Frontal cortex (tissue), 4 donors: ENCODE measurements at places on chromosomes 1 and 21. TPM values are rescaled to one million over a fixed set of nuclear protein-coding genes. Genes with fewer than 3 reads are reported as not detected.
A peak's percentile ranks its signal among the peaks of the same experiment; 100 is the strongest.

DNA sequence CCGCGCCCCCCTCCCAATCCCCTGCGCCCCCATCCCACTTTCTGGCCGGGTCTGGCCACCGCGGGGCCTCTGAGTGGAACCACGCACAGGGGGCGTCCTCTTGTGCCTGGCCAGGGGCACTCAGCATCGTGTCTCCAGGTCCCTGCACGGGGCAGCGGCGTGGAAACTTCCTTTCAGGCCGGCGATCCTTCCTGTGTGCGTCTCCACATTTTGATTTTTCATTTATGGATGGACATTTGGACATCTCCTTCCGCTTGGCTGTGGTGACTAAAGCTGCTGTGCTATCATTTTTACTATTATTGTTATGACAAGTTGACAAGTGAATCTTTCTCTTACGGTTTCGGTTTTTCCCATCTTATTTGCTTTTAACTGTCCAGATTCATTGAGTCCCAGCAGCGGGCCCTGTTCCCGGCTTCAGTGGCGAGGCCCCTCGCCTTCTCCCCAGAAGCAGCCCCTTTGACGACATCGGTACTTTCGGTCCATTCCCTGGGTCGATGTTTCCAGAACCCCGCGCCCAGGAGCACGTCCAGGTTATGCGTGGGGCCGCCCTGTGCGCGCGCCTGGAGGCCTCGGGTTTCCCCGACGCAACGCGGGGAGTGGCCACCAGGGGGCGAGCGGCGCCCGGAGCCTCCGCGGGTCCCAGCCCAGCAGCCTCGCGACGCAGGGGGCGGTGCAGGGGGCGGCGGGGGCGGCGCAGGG, 12.4 kb upstream of the SLC19A1 start:
- peak; percentile 89 for DNase-seq

DNA sequence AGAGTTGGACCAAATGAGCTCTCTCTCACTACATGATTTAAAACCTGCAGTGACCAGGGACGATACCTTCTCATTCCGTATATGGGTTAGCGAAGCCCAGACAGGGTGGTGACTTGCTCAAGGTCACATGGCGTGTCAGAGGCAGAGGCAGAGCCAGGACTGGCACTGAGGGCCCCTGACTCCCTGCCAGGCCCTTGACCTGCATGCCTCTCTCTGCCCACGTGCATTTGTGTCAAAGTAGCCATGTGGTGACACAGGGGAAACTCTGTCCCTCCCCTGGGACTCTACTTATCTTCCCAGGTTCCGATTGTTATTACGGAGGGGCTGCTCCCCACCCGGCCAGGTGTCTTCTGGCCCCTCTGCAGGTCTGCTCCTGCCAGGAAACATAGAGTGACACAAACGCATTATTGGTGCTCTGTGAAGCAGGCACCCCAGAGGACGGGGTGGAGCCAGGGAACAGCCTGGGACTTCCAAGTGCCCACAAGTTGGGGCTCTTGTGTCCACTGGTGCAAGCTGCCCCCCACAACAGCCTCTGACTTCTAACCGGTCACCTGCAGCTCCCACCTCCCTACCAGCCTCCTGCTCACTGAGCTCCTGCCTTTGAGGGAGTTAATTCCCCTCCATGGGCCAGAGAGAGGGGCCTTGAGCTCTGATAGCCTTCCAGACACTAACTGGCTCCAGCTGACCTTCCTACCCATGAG, 7.3 kb upstream of the TINAGL1 start:
- no peak for DNase-seq

- no peak for DNase-seq
Measured at GRCh38 chr1:203492082-203492747, 1.7 kb upstream of the OPTC start.

GRCh38 chr21:17506951-17507350, 5.9 kb upstream of the CXADR start:
- DNase-seq, result no peak

GRCh38 chr1:233109096-233109495, 158.7 kb downstream of the NTPCR start:
- no peak for DNase-seq

- DNase-seq, result no peak
Measured at GRCh38 chr1:207342332-207342731, 20.9 kb downstream of the CD55 start.

DNA sequence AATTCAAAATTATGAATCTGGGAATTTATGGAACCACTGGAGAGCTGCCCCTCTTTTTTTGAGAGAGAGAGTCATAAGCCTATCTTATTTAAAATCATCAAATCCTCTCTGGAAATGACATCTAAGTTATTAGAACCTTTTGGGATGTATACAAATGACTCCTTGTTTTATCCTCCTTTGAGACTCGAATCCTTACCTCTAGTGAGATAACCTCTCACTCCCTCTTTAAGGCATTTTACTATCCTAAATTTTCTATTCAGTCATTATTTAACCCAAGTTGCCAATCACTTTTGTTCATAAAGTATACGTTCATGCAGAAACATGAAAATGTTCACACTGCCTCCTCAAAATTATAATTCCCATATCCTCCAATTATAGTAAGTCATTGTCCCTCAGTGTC, 313.6 kb upstream of the C1orf87 start:
- DNase-seq, result no peak

- no peak for DNase-seq
Measured at GRCh38 chr1:15543251-15543588, 16.6 kb downstream of the DNAJC16 start.

GRCh38 chr1:244080343-244080929, 29.4 kb downstream of the ZBTB18 start:
- no peak for DNase-seq

- no peak for DNase-seq
Measured at GRCh38 chr1:14639291-14640050, 41.0 kb downstream of the KAZN start.

- DNase-seq, result peak; percentile 19
Measured at GRCh38 chr1:184792450-184792969, 37.9 kb upstream of the EDEM3 start.

DNA sequence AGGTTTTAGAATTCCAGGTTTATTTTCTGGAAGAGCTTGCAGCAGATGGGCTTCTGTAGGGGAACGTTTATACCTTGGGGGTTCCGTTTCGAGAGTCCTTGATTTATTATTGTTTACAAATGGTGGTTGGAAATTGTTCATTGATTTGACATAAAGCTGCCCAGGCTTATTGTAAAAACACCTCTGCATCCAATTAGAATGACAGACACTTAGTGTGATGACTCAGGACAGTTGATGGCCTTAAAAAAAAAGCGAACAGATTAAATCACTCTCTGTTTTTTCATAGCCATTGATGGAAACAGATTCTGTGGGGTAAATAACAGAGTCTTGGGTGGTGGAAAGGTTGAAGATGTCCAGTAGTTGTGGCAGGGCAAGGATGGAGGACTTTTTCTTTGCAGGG, 35.4 kb downstream of the GALNT2 start:
- no peak for DNase-seq

DNA sequence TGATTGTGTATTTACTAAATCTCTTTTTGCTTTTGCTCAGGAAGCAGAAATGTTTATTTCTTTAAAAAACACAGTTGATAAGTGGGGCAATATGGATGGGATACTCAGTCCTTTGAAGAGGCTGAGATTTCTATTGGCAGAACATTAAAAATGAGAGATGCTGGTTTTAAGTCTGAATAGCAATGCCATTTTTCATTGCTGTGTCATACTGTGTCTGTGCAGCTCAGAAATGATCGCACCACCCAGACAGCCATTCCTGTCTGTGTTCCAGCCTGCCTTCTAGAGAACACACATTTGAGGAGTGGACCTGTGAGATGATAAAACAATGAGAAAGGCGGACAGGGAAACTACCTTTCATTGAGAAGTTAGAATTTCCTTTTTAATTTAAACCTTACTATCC, 231.2 kb upstream of the USP24 start:
- no peak for DNase-seq

DNA sequence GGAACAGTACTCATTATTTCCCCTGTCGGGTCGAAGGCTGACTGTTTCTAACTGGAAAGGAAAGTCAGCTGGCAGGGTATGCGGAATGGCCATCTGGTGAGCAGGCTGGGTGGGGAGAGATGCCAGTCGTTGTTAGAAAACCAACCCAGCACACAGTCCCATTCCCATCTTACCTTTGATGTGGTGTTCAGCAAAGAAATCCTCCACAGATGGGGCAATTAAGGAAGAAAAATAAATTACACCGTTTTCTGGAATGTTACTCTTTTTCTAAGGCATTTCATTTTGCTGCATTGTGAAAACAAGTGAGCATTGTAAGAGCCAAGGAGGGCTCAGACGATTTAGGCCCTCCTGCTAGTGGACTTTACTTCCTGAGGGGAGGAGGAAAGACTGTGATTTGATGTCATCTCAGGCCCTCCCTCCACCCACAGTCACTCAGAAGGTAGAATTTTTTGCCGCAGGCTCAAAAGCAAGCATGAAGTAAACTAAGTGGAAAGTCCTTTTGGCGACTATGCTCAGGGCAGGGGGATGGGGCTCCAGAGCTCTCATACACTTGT, at the start of gene SLC16A4:
SLC16A4 (minus strand) TSS at position 335 of the 554 bp plus-strand sequence. CDS start 1,703 bp downstream, outside the sequence.
- DNase-seq, result no peak

GRCh38 chr21:35196128-35196527, 147.0 kb upstream of the RUNX1 start:
- no peak for DNase-seq

GRCh38 chr1:202694314-202694713, 15.9 kb downstream of the SYT2 start:
- no peak for DNase-seq

DNA sequence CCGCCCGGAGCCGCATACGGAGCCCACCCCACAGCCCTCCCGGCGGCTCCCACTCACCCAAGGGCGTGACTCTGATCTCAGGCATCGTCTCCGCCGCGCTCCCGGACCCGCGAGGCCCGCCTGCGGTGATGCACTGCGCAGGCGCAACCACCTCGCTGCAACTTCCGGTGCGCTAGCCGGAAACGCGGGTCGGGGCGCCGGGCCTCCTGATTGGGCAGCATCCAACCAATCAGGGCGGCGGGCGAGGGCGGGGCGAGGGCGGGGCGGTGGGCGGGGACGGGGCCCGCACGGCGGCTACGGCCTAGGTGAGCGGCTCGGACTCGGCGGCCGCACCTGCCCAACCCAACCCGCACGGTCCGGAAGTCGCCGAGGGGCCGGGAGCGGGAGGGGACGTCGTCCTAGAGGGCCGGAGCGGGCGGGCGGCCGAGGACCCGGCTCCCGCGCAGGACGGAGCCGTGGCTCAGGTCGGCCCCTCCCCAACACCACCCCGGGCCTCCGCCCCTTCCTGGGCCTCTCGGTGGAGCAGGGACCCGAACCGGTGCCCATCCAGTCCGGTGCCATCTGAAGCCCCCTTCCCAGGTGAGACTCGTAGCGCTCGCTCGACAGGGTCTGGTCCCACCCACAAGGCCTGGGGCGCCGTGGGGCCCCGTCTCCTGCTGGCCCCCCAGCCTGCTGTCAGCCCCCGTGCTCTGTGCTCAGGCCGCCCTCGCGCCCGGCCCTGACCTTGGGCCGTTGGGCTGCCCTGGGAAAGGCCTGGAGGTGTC, at the start of the genes CPTP and INTS11:
CPTP (plus strand) TSS at position 279 of the 764 bp plus-strand sequence. CDS start 2,109 bp downstream, outside the sequence.
INTS11 (minus strand) TSS at position 137 of the 764 bp plus-strand sequence; CDS start at position 85, 52 bp downstream.
- peak; percentile 96 for DNase-seq

DNA sequence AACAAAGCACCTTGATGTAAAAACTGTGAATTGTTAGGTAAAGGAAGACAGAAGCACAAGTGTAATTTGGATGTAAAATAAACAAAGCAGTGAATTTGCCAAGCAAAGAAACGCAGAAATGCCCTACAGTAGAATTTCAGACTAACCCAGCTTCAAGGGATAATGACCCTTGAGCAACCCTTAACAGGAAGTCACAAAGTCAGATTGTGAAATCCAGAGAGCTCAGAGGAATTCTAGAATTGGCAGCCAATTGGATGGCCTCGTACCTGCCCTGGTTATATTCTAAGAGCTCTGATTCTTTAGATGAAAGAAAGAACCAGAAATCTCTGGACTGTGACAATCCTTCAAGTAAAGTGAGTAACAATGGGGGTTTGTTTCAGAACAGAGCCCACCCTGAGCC, 152.7 kb upstream of the CHRM3 start:
- no peak for DNase-seq

- no peak for DNase-seq
Measured at GRCh38 chr1:191049781-191050180, 572.1 kb upstream of the BRINP3 start.

DNA sequence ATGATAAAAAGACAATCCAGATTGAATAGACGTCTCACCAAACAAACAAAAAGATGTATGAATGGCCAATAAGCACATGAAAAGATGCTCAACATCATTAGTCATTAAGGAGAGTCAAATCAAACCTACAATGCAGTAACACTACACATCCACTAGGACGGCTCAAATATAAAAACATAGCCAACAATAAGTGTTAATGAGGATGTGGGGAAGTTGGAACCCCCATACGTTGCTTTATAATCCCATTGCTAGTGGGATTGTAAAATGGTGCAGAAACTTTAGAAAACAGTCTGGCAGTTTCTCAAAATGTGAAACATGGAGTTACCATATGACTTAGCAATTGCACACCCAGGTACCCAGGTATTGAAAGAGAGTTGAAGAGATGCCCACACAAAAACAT, 14.7 kb upstream of the IL24 start:
- no peak for DNase-seq

DNA sequence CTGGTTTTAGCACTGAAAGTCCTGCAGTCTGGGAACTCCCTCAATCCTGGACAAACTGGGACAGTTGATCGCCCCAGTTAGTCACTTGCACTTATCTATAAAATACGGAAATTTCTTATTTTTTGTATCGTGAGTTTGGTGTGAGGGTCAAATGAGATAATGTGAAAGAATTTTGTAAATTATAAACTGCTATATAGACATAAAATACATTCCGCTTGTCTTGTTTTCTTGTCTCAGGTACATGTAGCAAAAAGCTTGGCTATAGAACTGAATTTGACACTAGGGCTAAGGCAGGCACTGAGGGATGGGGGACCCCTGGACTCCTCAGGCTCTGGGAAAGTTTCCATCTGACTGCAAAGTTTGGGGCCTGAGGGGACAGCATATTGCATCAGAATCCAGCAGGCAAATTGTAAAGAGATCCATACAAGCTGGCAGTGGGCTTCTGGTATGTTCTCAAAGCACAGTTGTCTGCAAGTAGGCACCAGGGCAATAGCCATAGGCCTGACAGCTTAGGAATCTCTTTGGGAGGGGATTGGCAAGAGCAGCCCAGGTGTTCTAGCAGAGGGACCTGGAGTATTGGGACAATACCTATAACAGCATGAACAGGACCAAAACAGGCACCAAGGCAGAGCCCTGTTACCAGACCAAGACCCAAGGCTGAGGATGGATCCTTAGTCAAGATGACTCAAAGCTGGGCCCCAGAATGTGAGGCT, 44.3 kb downstream of the S1PR1 start:
- no peak for DNase-seq

GRCh38 chr1:206955476-206956451, 9.5 kb upstream of the PIGR start:
- no peak for DNase-seq

- DNase-seq, result no peak
Measured at GRCh38 chr1:203103829-203104495, 18.1 kb upstream of the MYOG start.

TRIM17 gene
- 1.6 TPM for total RNA-seq

PIGC gene
- 28.1 TPM for total RNA-seq

SIM2 gene
- not detected for total RNA-seq

TBX15 gene
- 0.82 TPM for total RNA-seq

ZFP69B gene
- total RNA-seq, result 11.8 TPM

KCNJ6 gene
- total RNA-seq, result 7.7 TPM

PGLYRP4 gene
- not detected for total RNA-seq

CELSR2 gene
- total RNA-seq, result 27.3 TPM

FAM43B gene
- total RNA-seq, result 0.82 TPM

PYCR2 gene
- 14.3 TPM for total RNA-seq

BMP8B gene
- total RNA-seq, result 0.41 TPM
